Muscle of back (tissue), 13 donors: ENCODE measurements at places on chromosomes 12 and 14. TPM values are rescaled to one million over a fixed set of nuclear protein-coding genes. Genes with fewer than 3 reads are reported as not detected.
A peak's percentile ranks its signal among the peaks of the same experiment; 100 is the strongest.

DNA sequence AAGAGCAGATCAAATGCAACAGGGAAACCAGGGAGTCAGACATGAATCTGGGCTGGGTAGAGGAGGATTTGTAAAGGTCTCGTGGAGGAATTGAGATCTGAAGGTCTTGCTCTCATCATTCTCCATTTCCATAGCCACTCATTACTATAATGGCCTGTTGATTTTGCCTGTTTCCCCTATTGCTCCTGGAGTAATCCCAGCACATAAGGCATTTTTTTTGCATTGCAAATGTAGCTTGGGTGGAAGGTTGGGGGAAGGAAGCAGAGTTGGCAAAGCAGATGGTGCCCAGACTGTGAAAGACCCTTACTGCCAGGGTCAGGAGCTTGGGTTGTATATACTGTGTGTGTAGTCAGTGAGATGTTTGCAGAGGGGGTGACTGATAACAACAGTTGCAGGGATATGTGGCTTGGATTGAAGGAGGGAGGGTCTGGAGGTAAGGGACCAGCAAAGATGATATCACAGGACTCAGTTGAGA is 116.0 kb downstream of the TTC6 start:
- DNase-seq: no peak

Gene CCDC60
- not detected for polyA plus RNA-seq

GRCh38 chr12:64603183-64603841 is 7.0 kb upstream of the RASSF3 start:
- DNase-seq: no peak

Gene MYO1H
- 0.48 TPM for polyA plus RNA-seq

DNA sequence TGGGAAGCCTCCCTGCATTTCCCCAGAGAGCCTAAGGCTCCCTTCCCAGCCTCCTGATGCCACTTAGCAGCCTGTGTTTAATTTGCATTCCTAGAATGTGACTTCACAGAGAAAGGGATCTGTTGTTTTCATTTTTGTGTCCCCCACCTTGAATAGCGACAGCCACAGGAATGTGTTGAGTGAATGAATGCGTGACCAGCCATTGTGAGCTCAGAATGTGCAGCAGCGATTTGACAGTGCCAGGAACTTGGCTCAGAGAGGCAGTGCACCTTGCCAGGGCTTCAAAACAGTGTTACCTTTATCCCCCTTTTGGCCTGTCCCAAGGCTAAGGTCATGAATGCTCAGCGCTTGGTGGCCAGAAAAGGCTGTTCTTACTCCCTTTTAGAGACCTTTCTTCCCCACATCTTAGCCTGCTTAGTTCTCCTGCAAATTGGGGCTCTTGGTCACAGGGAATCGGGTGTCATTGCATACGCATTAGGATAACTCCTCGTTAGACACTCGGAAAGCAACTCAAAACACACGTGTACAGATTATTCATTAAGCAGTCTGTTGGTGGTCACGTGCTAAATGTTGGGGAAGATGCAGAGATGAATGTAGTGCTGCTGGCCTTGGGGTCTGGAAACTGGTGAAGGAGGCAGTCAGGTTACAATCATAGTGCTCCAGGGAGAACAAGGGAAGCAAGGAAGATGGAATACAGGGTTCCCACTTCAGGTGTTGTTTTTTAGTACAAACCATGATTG is 9.8 kb downstream of the NTF3 start:
- peak; percentile 77 for DNase-seq
